Sigmoid colon (tissue), 7 donors: ENCODE measurements at places on chromosomes 3 and 15. TPM values are rescaled to one million over a fixed set of nuclear protein-coding genes. Genes with fewer than 3 reads are reported as not detected.

Gene HCLS1
- polyA plus RNA-seq, result 91.9 TPM

Gene PATL2
- polyA plus RNA-seq, result 8.1 TPM

Gene SNX4
- 24.9 TPM for polyA plus RNA-seq

Gene GOLGA6L10
- polyA plus RNA-seq, result 3.0 TPM

Gene ALDH1A2
- 2.1 TPM for polyA plus RNA-seq

Gene DET1
- 3.6 TPM for polyA plus RNA-seq

Gene TRIP4
- 48.3 TPM for polyA plus RNA-seq

DNA sequence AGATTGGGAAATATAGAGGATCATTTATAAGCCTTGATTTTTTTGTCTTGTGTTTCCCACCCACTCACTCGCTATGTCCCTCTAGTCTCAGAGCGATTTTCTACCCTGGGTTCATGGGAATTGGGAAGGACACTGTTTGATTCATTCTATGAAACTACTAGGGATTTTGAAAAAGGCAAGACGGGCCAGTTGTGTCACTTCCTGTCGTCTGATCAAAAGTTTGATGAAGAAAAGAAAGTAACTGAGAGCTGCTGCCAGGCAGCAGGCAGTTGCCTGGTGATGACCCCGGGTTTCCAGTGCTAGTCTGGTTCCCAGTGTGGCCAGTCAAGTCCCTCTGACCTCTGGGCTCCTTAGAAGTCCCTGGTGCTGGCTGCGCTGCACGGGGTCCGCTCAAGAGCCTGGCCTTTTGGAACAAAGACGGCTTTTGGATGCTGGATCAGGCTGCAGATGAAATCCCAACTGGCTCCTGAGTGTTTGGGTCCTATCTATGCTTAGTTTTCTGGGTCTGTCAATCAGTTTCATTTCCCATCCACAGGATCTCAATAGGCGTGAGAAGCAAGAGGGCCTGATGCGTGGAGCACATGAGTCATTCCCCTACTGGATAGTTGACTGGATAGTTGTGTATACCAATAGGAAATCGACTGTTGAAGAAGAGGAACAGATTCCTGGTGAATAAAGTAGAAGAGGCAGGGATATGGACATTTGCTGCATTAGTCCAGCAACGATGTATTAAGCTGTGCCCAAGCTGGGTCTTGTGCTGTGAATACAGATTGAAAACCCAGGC, 89.7 kb downstream of the EEFSEC start:
- DNase-seq, result no peak

GRCh38 chr3:5013021-5013906, 34.0 kb downstream of the BHLHE40 start:
- DNase-seq, result peak; percentile 52

- no peak for DNase-seq
These were observed 155.4 kb downstream of the GOLGA6L6 start for GRCh38 chr15:20386198-20386597.

DNA sequence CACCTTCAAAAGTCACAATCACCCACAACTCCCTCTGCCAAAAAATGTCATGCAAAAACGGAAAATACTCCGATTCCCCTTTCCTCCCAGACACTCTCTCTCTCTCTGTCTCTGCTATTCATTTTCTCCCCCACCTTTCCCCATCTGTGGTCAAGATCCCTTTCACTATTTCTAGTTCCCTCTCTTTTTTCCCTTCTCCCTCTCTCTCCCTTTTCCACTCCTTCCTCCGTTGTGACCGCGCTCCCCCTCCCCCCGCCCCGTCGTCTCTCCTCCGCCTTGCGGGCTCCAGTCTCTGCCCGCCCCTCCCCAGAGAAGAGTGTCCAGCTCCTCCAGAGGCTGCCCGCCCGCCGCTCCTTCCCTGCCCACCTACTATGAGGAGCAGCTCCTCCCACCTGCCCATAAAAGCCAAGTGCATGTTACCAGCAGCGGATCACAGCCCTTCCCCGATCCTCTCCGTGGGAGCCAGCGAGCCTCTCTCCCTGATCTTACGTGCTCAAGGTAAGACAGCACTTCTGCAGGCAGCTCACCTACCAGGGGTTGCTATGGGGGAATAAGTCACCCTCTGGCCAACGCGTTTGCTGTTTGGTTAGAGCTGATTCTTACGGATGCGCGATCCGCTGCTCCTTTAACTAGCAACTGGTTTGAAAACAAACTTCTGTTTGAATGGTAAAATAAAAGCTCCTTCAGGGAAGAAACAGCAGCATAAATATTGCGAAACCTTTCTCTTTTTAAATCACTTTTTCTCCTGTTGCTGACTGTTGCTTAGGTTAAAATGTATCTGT, at the start of gene COL8A1:
TSS of gene COL8A1 (plus strand) at position 428 of the 782 bp plus-strand sequence. CDS start 152,089 bp downstream, outside the sequence.
- peak; percentile 87 for DNase-seq

- DNase-seq, result no peak
These were observed 58.1 kb downstream of the SUMF1 start for GRCh38 chr3:4408958-4409357.

- no peak for DNase-seq
These were observed 119.6 kb upstream of the C15orf61 start for GRCh38 chr15:67401336-67401735.

DNA sequence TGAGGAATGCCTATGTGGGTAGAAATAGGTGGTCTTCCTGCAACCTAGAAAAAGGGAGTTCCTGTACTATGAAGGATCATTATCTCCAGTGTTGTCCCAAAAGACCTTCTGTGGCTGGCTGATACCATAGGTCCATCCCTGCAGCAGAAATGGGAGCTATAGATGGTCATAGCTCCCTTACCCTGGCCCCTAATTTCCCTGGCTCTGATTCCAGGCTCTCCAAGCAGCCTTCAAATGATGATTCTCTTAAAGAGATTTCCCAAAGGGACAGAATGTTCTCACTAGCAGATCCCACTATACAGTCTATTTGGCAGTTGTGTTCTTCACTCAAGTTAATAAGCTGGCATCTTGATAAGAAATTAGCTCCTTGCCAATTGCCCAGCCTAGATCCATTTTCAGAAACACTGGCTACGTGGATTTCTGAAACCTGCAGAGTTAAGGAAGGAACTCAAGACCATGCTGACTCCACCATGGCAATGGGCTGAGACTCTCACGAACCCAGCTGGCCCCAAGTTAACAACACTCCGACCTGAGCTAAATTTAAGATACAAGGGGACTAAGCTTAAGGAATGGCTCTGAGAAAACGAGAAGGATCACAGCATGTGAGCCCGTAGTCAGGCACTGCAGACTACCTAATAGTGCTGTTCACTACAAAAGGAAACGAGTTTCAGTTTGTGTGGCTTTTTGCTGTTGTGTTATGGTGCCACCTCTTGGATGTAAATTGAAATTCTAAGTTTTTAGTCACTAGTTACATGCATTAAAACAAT, 11.4 kb downstream of the C15orf40 start:
- no peak for DNase-seq

GRCh38 chr3:25043177-25043576, 384.9 kb upstream of the RARB start:
- no peak for DNase-seq

DNA sequence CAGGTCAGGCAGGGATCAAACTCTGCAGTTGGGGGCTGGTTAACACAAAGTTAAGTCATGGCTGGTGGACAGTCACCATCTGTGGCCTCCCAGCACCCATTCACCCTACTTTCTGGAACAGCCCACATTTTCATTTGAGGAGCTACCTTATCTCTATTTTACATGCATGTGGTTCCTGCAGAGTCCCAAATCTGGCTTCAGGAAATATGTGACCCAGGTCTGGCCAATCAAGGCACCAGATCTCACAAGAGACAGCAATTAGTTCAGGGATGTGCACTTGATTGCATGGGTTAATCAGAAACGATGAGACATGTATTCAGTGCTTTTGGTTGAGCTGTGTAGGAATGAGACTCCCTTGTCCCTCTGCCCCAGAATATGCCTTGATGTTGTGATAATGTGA, 170.9 kb downstream of the NR2F2 start:
- no peak for DNase-seq

DNA sequence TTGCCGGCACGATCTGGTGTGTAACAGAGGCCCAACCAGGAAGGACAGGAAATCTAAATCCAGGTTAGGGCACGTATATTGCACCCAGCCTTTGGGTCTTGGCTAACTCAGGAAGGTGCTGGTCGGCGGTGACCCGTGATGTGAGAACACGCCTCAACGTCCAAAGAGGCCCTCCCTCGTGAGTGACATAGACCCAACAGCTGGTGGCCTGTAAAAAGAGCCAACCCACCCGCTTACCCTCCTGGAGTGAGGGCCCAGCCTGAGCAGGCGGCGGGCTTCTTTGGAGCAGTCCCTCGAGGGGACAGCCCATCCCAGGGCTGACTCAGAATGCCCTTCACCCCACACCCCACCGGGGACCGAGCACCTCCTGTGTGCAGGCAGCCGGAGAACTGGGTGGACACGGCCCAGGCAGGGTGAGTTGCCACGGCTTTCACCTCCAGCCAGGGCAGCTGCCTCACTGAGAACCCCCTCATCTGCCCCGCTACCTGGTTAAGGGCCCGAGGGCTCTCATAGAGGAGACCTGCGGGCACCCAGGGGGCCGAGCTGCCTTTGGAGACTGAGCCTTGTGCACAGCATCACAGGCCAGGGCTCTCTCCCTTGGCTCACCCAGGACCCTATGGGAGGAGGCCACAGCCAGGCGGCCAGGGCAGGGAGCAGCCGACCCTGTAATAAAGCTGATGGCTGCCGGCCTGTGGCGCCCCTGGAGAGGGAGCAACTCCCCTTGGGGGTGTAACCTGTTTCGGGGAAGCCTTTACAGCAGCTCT, 41.8 kb downstream of the ZNF710 start:
- DNase-seq, result no peak

DNA sequence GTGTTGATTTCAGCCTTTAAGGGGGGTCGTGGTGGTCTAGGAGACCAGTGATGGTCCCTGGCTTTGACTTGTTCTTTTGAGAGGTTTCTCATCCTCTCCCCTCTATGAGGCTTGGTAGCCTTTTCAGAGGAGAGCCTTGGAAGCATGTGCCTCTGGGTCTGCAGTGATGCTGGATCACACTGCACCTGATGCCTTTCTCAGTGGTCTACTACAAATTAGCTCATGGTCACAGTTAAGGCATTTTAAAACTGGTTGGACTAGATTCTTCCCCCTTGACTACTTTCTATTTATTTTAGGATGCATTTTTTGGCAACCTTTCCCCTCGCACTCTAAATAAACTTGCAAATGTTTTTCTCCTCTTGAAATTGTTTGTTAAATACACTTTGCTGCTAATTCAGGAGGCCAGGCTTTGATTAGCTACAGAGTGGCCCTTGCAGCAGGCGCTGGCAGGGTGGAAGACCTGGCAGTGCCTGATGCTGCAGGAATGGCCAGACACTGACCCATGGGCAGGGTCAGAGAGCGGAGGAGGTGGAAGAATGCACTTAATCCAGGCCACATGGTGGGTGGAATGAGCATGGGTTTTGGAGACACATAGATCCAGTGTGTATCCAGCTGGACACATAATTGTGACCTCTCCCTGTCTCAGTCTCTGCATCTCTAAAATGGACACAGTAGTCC, 318.8 kb upstream of the CTDSPL start:
- no peak for DNase-seq

DNA sequence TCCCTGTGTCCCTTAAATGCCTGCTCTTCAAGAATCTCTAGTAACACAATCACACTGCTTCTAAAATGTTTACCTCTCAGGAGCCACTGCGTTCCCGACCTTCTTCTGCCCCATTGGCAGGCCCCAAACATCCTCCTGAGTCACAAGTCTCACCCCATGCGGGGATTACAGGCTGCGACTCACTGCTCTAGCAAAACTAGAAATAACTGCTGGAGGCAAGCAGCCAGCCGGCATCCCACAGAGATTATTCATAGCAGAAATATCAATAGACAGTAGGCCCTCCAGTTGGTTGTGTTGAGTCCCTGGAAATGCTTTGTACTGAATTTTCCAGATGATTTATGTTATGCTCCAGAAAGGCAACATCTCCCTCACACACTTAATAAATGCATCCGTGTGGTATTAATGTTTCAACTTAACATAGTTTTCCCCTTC, 64.8 kb downstream of the RFTN1 start:
- DNase-seq, result peak; percentile 86

GRCh38 chr15:73578026-73578425, 55.2 kb downstream of the NPTN start:
- DNase-seq, result no peak

DNA sequence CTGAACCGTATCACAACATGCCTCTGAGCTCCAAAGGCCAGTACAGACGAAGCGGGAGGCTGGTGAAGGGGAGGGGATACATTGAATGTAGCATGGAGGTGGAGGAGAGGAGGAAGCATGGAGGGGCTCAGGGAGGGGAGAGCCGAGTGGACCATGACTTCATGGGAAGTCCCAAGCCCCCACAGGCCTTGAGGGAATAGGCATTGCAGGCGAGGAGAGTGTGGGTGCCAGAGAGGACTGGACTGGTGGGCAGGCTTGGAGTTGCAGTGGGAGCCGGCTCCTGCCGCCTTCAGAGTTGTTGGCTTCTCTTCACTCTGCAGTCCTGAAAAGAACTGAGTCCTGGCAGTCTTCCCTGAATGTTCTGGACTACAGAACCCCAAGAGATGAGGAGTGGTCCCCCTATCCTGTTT, 3.3 kb upstream of the RNU6-1 start:
- DNase-seq, result no peak

DNA sequence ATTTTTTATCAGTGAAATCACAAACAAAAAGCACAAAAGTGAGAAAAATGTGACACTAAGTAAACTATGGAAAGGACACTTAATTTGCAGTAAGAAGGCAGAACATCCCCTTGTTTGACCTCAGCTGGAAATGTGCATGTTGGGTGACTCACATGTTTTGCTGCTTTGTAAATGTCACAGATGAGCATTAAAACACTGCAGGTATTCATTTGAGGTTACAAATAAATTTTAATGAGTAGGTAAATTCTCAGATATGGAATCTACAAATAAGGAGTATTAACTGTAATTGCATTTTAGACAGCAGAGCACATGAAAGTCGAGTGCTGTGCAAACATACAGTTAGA, 20.3 kb downstream of the CHMP2B start:
- DNase-seq, result no peak

DNA sequence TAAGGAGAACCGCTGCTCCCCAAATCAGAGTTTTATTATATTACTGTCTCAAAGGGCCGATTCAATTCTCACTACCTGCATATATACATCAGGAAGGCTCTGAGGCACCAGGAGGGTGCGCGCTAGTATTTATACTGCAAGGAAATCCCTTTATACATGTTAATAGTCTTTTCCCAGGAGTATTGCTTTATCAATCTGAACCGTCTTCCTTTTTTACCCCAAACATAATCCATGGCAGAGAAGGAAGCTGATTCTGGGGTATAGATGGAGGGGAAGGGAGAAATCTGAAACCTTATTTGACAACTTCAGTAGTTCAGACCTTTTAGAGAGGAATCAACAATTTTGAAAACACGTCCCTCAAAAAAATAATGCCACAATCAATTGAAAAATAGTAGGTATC, at the start of gene POU1F1:
TSS of gene POU1F1 (minus strand) at position 101 of the 400 bp plus-strand sequence. CDS start 122 bp downstream, outside the sequence.
- DNase-seq, result no peak

- peak; percentile 55 for DNase-seq
These were observed 32.9 kb downstream of the PSTPIP1 start for GRCh38 chr15:77027697-77028450.

GRCh38 chr3:110526777-110527727, 544.6 kb upstream of the NECTIN3 start:
- DNase-seq, result no peak

GRCh38 chr3:33047842-33048834, 48.8 kb downstream of the GLB1 start:
- no peak for DNase-seq
